ENCODE measurements at places on chromosomes 11 and 22. TPM values are rescaled to one million over a fixed set of nuclear protein-coding genes. Genes with fewer than 3 reads are reported as not detected.

DNA sequence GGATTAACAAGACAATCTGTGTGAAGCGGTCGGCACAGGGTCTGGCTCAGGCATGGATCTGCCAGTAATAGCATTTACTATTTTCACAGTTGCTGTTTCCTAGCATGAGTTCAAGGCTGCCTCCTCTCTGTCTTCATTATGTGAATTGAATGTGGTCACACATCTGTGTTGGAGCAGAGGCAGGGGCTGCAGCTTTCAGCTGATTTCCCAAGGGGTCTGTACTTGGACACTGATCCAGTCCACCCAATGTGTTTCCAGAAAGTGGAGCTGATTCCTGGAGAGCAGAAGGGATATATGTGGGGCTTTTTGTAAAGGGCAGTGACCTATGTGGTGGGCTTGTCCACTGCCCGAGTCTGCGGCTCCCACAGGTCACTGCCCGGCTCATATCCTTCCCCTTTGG, 3.5 kb upstream of the CELSR1 start:
- peak; percentile 69 for DNase-seq

DNA sequence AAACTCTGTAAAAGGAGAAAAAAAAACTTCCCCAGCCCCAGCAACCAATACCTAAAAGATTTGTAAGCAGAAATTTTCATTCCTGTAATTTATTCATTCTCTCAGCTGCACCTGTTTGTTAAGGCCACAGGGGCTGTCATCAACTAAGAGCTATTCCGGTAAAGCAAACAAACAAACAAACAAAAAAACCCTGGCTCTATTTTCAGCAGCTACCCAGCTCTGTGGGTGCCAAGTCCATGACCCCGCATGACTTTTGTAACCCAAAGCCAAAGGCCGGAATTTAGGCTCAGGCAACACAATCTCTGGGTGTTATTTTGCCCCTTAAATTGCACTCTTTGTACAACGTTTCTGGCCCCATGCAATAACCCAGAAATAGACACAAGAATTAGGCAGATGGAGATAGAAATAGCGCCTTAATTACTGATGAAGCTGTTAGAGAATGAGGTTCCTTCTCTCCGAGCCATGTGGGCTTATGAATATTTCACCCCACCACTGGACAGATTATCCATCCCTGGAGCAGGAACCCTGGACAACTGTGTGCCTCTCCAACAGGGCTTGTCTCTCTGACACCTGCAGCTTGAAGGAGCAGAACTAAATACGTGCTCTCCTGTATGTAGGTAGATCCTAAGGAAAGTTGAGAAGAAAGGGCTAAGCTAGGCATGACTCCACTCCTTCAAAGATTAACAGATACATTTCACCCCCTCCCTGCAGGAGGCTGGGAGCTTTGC, 29.4 kb downstream of the APOL6 start:
- no peak for DNase-seq

DNA sequence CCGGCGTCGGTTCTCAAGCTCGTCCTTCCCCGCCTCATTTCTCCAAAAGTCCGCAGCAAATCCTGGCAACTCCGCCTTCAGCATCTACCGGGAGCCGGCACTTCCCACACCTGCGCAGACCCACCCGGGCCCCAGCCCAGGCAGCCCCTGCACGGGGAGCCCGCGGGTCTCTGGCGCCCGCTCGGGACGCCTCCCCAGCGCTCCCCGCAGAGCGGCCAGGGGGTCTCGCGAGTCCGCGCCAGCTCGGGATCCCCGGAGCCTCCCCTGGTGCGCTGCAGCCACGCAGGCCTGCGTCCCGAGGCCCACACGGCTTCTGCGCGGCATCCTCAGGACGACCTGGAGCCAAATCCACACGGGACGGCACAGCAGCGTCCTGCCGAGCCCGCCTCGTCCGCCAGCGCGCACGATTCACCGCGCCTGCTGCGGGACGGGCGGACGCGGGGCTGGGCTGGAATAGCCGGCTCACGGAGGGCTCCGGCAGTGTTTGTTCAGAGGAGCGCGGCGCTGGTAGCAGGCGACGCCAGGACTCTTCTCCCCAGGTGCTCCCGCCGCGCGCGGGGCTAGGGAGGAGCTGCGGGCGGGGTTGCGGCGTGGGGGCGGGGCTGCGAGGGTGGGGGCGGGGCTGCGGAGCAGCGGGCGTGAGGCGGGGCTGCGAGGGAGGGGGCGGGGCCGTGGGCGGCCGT, 816 bp upstream of the PHRF1 start:
- no peak for DNase-seq

- peak; percentile 90 for DNase-seq
Measured at GRCh38 chr11:19679952-19680828, 32.4 kb upstream of the NAV2 start.

GRCh38 chr11:111631024-111631665, 28.9 kb downstream of the SIK2 start:
- no peak for DNase-seq

- DNase-seq: no peak
Measured at GRCh38 chr22:29639096-29639495, 35.7 kb downstream of the NF2 start.

DNA sequence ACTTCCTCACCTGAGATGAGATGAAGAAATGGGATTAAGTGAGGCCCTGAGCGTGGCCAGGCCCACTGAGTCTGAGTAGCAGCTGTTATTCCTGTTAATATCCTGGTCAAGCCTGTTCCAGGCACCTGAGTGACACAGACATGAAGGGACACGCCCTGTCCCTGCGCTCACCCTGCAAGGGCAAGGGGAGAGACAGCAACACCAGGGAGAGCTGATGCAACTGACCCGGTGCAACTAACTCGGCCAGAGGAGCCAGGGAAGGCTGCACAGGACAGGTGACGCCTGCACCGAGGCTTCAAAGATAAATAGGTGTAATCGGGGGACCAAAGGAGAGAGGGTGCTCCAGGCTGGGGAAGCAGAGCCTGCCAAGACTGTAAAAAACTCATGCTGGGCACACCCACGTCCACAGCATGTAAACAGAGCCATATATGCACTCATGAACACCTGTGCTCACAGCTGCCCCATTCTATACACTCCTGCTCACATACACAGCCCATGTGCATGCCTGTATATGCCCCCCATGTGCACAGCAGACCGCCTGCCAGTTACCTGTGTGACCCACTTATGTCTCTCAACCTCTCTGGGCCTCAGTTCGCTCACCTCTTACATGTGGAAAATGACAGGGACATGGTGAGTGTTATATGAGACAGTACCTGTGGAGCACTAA, 22.8 kb upstream of the GCAT start:
- DNase-seq: peak; percentile 19

DNA sequence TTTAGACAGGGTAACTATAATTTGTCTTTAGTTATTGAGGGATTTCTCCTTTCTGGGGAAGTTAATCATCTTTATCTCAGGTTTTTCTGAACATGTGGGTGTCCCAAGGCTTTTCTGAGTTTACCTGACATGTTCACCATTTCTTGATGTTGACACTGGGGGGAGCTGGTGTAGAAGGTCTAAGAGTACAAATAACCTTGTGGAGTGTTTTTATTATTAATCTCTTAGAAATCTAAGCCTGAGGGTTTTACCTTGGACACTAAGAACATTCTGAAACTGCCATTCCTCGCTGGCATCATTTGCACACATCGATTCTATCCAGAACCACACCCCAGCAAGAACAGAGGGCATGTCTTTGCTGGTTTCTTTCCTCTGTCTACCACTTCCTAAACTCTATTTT, 15.6 kb upstream of the C11orf91 start:
- no peak for DNase-seq

- DNase-seq: no peak
Measured at GRCh38 chr11:75059299-75059698, 37.4 kb downstream of the OR2AT4 start.

DNA sequence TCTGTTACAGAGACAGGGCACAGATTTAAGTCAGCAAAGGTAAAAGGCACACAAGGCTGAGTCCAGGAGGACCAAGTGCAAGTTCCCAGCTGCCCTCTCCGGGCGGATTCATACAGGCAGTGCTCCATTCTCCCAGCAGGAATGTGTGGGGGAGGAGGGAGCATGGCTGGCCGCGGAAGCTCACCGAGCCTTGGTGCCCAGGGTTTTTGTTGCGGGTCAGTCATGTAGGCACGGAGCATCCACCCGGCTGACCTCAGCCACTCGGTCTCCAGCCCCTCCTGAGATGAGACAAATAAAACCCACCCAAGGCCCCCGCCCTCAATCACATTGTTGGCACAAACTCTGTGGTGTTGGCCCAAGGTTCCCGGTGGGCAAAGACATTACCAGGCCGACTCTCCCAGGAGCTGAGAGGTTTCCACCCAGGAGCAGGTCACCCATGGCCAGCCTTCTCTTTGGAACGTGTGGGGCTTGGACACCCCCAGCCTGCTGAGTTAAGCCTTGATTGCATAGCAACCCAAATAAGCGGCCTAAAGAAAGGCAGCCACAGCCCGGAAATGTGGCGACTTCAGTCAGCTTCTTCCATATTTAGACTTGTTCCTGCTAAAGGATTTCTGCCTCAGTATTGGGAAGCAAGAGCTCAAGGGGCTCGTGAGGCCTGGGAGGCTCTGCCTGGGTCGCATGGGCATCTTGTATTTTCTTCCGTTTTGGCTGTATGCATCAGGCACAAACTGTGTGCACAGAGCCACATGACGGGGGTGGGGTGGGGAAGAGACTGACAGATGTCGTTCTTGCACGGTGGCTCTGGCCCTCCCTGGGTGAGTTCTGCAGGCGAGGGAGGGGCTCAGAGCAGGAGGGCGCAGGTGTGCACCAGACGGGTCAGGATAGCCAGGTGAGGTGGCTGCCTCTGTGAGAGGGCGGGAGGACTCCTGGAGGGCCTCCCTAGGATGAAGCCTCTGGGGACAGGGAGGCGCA, 63.0 kb downstream of the ARHGAP8 start:
- peak; percentile 76 for DNase-seq

DNA sequence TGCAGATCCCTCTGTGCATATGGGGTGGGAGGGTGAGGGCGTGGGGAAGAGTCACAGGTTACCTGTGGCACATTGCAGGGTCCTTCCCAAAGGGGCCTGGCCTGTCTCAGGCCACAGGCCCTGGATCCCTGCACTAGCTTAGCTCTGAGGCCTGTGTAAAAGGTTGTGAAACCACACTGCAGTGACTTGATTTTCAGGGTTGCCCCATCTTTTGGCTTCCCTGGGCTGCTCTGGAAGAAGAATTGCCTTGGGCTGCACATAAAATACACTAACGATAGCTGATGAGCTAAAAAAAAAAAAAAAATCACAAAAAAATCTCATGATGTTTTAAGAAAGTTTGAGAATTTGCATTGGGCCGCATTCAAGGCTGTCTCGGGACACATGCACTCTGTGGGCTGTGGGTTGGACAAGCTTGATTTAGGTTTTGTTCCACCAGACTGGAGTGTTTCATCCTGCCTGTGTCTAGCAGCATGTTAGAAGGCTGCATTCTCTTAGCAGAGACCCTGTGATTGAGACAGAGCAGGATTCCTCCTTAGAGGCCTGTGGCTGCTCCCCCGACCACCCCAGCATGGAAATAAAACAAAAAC, 35.9 kb upstream of the TREH start:
- DNase-seq: no peak

DNA sequence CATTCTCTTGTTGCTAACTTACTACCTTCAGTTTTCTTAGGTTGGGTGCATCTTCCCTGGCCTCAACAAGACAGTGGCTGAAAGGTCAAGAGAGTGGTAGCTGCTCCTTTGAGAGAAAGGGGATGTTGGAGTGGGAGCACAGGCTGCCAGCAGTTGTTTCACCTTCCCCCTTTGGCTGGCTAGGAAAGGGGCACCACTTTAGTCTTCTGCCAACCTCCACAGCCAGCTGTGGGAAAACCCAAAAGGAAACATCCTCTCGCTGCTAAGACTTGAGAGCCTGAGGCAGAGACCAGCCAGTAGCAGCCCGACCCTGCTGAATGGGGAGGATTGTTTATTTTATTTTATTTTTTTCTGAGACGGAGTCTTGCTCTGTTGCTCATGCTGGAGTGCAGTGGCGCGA, 34.4 kb downstream of the MARK2 start:
- no peak for DNase-seq

The CEP126 gene
- total RNA-seq: 4.1 TPM

DNA sequence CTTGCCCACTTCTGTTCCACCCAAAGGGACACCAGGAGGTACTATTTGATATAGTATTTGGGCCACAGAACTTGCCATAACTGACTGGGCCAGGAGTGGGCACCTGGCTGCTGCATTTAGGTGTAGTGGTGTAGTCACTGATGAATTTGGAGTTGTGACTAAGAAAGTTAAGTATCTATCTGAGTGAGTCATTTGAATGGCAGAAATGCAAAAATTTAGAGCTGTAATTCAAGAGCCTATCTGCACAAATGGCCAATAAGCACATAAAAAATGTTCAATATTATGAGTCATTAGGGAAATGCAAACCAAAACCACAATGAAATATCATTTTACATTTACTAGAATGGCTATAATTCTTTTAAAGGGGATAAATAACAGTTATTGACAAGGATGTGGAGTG, 14.7 kb downstream of the GLYATL2 start:
- peak; percentile 38 for DNase-seq

The C11orf71 gene
- total RNA-seq: 3.3 TPM

DNA sequence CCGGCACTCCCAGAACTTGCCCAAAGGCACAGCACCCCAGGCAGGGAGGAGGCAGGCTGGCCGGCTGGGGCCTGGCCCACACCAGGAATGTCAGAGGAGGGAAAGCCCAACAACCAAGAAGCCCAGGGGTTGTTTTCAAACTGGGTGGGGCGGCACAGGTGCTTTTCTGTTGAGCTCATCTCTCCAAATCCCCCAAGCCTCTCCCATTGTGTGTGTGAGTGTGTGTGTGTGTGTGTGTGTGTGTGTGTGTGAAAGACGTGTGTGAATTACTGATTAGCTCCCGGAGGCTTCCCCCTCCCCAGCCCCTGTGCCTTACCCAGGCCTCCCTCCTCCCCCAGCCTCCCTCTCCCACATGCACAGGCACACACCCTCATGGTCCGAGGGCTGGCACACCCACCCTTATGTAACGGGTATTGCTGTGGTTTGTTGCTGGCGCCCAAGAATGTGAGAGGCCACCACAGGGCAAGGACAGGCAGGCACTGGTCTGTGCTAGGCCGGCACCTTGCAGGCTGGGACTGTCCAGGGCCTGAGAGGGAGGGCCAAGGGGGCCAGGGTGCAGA, 15.9 kb downstream of the TRIM29 start:
- DNase-seq: peak; percentile 53

The SYT9 gene
- total RNA-seq: not detected

- peak; percentile 99 for DNase-seq
Measured at GRCh38 chr11:67262731-67263675, 3.3 kb upstream of the GRK2 start.

DNA sequence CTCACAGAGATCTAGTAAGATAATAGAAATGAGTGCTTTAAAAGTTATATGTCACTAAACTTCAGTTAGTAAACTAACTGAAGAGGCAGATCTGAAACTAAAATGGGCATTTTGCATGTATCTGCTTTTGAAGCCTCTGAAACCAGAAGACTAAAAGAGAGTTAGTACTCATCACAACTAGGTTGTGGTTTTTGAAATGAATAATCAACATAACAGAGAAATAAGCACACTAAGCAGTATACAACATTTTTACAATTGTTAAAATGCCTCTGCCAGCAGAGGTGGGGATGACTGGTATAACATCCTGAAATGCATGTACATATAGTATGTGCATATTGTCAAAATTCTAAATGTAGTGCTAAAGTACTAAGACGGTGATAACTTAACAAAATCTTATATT, 564.5 kb downstream of the DLG2 start:
- DNase-seq: no peak
